Dermis lymphatic vessel endothelial cell (primary cell): ENCODE measurements at places on chromosomes 4 and X. TPM values are rescaled to one million over a fixed set of nuclear protein-coding genes. Genes with fewer than 3 reads are reported as not detected.

The SPANXN4 gene
- total RNA-seq: not detected in 2 replicates

The OTUD6A gene
- total RNA-seq: not detected in 2 replicates

The FAM47C gene
- total RNA-seq: not detected in 2 replicates

The GPRIN3 gene
- 0.69 and 0.87 TPM in 2 replicates for total RNA-seq

The CPEB2 gene
- 9.4 and 12.1 TPM in 2 replicates for total RNA-seq

The BEND2 gene
- not detected in 2 replicates for total RNA-seq

The TADA2B gene
- 10.1 and 10.5 TPM in 2 replicates for total RNA-seq

The XG gene
- 0.09 and 0.11 TPM in 2 replicates for total RNA-seq

The STOX2 gene
- total RNA-seq: 16.7 and 27.3 TPM in 2 replicates

The GAGE12J gene
- total RNA-seq: not detected in 2 replicates

The SSX3 gene
- total RNA-seq: not detected in 2 replicates

The NDNF gene
- total RNA-seq: 0.87 and 3.4 TPM in 2 replicates

The ABCG2 gene
- total RNA-seq: 6.1 and 9.2 TPM in 2 replicates

The AADAT gene
- total RNA-seq: 0.65 and 0.77 TPM in 2 replicates

The DOCK11 gene
- total RNA-seq: 0.43 and 0.60 TPM in 2 replicates

The UGT2B17 gene
- not detected in 2 replicates for total RNA-seq

The RNF212 gene
- total RNA-seq: 0.54 and 0.69 TPM in 2 replicates

The L1CAM gene
- total RNA-seq: 0.26 and 1.1 TPM in 2 replicates

The ARMCX2 gene
- total RNA-seq: 39.7 and 78.0 TPM in 2 replicates

The P2RY8 gene
- 0.26 and 0.43 TPM in 2 replicates for total RNA-seq

The HPGDS gene
- total RNA-seq: not detected in 2 replicates

The SSX4 gene
- total RNA-seq: not detected in 2 replicates

The NFKB1 gene
- total RNA-seq: 43.6 and 54.6 TPM in 2 replicates

The TMEM164 gene
- 12.2 and 17.6 TPM in 2 replicates for total RNA-seq

The FRMPD3 gene
- total RNA-seq: not detected in 2 replicates

The PCGF3 gene
- total RNA-seq: 43.2 and 47.7 TPM in 2 replicates

The PLAC1 gene
- total RNA-seq: not detected in 2 replicates

The C4orf51 gene
- total RNA-seq: not detected in 2 replicates

The KDR gene
- 223 and 425 TPM in 2 replicates for total RNA-seq

The GATA1 gene
- total RNA-seq: not detected in 2 replicates

The PRKG2 gene
- total RNA-seq: not detected in 2 replicates

The ASB12 gene
- total RNA-seq: not detected in 2 replicates

The BEX1 gene
- 0.33 TPM in 1 of 2 replicates, not detected in the other for total RNA-seq

The MID1 gene
- 38.5 and 44.1 TPM in 2 replicates for total RNA-seq

The PRSS12 gene
- 7.0 and 8.2 TPM in 2 replicates for total RNA-seq

The AFM gene
- total RNA-seq: not detected in 2 replicates

The KCND1 gene
- total RNA-seq: 0.09 and 0.22 TPM in 2 replicates

The TKTL1 gene
- not detected in 2 replicates for total RNA-seq

The PPEF1 gene
- total RNA-seq: not detected in 2 replicates

The ERAS gene
- total RNA-seq: not detected in 2 replicates

The SPIN4 gene
- 13.8 and 16.8 TPM in 2 replicates for total RNA-seq

The FANCB gene
- 2.0 and 3.2 TPM in 2 replicates for total RNA-seq
